ENCODE measurements at places on chromosomes 11 and 22.

GRCh38 chr11:93744669-93745004 is 3.2 kb downstream of the C11orf54 start:
- no peak for DNase-seq

DNA sequence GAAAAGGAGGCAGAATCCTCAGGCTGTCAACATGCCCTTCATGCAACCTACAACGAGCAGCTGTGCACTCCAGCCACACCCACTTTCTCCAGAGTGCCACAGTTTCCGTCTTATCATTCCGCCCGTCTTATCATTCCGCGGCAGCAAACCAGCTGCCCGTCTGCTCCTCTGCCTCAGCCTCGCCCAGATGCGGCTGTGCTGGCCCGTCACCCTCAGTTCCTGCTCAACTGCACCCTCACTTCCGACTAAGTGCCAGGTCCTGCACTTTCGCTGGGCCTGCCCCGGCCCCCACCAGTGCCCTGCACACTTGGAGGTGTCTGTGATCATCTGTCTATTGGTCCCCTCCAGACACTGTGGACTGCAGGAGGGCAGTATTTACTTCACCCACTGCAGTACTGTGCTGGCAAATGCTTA is 43.7 kb downstream of the MICAL3 start:
- peak; percentile 39 for DNase-seq

GRCh38 chr11:94449437-94449836 is 44.2 kb downstream of the MRE11 start:
- no peak for DNase-seq

DNA sequence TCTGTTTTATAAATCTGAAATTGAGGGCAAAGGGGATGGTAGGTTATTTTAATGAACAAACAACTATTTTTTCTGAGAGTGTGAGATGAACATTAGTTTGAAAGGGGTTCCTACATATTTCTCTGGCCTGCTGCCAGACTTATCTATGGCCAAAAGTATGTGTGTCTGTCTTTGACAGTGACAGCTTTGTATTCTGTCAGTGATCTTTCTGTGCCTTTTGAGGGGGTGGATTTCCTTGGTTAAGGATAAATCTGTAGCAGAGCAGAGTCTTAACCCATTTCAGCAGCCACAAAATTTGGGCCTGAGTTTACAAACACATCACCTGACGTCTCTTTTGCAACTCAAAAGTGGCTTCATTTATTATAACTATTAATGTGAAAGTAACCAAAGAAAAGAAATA is 30.9 kb downstream of the ZFTA start:
- DNase-seq: no peak

- DNase-seq: no peak
These were observed 9.2 kb downstream of the FBLN1 start for GRCh38 chr22:45511847-45512261.

DNA sequence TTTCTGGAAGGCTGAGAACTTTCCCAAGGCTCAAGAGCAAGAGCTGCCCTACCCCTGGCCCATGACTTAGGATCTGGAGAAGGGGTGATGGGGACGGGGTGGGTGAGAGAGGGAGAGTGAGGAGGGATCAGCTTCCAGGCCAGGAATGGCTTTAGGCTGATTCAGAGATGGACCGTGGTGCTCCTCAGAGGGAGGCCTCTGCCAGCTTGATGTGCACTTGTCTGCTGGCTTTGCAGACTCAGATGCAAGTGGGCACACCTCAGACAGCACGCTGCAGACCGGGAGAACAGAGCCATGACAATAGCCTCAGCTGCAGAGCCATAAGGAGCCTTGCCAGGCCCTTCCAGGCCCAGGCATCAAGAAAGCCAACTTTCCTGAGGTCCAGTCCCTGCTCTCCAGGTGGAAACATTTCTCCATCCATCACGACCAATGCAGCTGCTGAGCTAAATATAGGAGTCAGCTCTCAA is 41.3 kb downstream of the ALX4 start:
- DNase-seq: no peak

DNA sequence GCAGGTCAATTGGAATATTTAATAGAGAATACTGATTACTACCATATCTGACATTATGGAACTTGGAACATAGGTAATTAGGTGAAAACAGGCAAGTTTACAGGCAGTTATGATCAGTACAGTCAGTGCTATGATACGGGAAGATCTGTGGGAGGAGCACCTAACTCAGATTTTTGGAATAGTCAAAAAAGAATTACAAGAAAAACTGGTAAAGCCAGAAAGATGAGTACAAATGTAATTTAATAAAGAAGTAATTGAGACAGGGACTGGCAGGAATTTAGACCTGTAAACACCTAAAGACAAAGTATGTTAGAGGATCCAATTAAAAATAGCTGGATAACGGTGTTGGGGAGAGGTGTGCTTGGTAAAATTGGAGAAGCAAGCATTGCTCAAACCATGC is 206.5 kb upstream of the ANO5 start:
- DNase-seq: no peak

- DNase-seq: no peak
These were observed 20.3 kb upstream of the XKR3 start for GRCh38 chr22:16845465-16845864.

- no peak for DNase-seq
These were observed 233.4 kb downstream of the INSC start for GRCh38 chr11:15347969-15348734.

DNA sequence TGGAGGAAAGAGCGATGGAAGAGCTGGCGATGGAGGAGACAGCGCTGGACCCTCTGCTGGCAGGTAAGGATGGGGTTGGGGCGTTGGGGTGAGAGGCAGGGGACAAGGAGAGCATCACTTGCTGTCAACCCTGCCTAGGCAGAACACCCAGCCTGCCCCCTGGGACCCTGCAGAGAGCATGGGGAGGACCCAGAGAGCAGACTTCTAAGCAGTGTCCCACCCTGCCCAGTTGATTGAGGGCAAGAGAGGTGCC is 111.6 kb upstream of the ANO1 start:
- DNase-seq: no peak

GRCh38 chr11:10349281-10349665 is 44.4 kb downstream of the ADM start:
- DNase-seq: no peak

DNA sequence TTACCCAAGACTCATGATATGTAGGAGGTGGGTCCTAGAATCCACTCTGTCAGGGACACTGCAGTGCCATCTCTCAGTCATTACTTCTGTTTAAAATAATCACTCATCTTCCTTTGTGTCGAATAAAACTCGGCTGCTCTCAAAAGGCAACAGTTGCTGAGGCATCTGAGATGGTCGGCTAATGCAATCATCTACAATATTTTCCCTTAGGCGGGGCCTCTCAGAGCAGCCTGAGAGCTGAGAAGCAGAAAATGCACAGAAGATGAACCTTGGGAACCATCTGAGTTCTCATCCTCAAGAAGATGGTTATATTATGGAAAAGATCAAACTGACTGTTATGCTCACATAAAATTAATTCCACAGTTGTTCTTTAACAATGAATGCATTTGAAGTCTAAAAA is 1518.2 kb upstream of the TENM4 start:
- no peak for DNase-seq

- no peak for DNase-seq
These were observed 627.3 kb downstream of the METTL15 start for GRCh38 chr11:28735511-28735910.

- no peak for DNase-seq
These were observed 7.9 kb upstream of the CTSC start for GRCh38 chr11:88345408-88345807.

- no peak for DNase-seq
These were observed 9.1 kb upstream of the MN1 start for GRCh38 chr22:27810609-27811151.

GRCh38 chr22:22753526-22754267 is 109.3 kb downstream of the GGTLC2 start:
- DNase-seq: peak; percentile 85

- DNase-seq: no peak
These were observed 1151.2 kb upstream of the CCDC90B start for GRCh38 chr11:84437071-84437980.

DNA sequence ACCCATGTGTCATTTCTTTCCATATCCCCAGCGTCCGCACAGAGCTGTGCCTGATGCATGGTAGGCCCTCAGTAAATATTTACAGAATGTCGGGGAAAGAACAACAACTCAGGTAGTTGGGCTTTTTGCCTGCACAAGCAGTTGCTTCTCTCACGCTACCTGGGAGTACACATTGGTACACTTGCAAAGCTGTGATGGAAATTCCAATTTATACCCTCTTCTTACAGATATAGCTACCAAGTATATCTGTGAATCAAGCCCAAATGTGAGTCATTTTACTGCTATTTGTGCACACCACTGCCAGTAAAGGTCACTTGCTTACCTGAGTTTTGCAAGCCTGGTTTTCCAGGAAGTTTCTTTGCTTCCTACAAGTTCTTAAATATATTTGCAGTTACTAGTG is 333.0 kb upstream of the NARS2 start:
- no peak for DNase-seq

DNA sequence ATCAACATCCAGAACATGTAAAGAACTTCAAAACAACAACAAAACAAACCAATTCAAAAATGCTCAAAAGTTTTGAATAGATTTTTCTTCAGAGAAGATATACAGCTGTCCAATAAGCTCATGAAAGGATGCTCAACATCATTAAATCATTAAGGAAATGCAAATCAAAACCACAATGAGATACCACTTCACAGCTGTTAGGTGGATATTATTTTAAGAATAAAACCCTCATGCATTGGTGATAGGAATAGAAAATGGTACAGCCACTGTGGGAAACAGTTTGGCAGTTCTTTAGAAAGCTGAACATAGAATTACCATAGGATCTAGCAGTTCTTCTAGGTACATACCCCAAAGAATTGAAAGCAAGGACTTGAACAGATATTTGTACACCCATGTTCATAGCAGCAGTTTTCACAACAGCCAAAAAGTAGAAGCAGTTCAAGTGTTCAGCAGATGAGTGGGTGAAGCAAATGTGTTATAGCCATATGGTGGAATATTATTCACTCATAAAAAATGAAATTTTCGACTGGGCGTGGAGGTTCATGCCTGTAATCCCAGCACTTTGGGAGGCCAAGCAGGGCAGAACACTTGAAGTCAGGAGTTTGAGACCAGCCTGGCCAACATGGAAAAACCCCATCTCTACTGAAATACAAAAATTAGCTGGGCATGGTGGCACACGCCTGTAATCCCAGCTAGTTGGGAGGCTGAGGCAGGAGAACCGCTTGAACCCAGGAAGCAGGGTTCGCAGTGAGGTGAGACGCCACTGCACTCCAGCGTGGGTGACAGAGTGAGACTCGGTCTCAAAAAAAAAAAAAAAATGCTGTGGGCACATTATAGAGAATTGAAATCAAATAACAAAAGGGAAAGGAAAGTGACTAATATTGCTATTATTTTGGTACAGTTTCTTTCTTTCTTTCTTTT is 42.9 kb downstream of the CBL start:
- DNase-seq: no peak

- no peak for DNase-seq
These were observed 684.5 kb downstream of the FAM181B start for GRCh38 chr11:82049199-82049598.

- no peak for DNase-seq
These were observed 1.9 kb upstream of the POLD4 start for GRCh38 chr11:67355023-67355793.

DNA sequence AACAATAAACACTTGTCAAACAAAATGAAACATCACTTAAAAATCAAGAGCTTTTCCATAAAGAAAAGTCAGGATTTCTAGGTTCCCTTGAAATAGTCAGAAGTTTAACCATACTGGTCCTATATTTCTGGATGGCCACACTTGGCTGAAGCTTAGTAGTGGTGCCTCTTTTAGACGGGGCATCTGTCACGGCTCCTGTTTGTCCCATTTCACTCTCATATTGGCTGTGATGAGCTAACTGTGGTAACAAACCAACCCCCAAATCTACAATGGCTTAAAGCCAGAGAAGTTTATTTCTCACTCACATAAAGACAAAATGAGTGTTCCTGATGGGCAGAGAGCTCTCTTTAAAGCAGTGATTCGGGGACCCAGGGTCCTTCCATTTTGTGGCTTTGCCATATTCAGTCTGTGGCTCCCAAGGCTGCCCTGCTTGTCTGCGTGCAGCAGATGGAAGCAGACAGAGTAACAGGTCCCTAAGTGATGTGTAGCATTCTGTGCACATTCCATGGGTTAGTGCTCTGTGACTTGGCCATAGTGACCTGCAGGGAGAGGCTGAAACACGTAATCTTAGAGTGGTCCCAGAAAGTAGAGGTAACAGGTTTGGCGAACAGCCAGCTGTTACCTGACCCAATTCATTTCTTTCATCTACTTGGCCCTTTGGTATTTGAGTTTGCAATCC is 137.4 kb downstream of the HIPK3 start:
- DNase-seq: no peak

DNA sequence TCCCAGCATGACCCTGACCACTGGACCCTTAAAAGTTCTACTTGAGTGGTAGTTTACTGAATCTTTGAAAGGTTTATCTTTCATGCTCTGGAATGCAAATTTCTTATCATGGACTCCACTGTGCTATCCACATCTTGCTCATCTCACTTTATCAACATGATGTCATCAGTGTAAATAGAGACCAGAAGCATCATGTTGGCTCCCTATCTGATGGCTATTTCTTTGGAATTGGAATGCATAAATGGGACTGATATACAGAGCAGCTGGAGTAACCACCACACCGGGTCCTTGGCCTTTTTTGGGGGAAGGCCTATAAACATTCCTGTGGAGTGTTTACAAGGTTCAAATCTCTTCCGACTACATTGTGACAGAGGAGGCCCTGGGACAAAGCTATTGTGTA is 74.1 kb upstream of the CEP126 start:
- no peak for DNase-seq

- no peak for DNase-seq
These were observed 69.9 kb downstream of the SLC5A12 start for GRCh38 chr11:26651916-26652315.

DNA sequence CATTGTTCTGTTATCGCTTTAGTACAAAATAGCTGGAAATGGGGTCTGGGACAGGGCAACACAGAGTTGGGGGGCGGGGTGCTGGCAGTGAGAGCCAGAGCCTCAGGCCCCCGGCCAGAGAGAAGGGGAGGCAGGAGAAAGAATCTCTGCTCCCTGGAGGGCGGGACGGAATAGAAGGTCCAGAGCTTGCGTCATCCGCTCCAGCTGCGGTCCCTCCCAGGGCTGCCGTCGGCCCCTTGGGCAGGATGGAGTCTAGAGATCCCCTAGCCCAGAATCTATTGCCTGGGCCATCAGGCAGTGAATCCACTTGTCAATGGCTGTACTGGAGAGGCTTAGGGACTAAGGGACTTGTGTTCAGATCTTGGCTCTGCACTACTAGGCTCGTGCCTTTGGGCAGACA is 5.0 kb downstream of the TP53I11 start:
- DNase-seq: no peak

- DNase-seq: no peak
These were observed 53.1 kb upstream of the OR4B1 start for GRCh38 chr11:48163360-48164100.

DNA sequence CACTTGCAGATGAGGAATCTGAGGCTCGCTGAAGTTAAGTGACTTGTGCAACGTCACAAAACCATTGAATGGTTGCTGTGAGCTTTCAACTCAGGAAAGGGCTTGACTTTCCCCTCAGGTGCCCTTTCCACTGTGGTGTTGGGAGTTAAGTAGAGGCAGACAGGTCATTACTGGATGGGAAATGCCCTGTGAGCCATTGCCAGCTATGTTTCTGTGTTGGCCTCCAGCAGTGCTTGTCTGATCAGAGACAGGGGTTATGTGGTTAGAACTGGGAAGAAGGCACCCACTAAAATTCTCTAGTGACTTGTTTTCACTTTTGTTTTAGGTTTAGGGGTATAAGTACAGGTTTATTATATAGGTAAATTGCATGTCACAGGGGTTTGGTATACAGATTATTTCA is 96.6 kb downstream of the FDX1 start:
- no peak for DNase-seq

GRCh38 chr22:23282089-23282501 is 101.8 kb downstream of the BCR start:
- no peak for DNase-seq

GRCh38 chr11:9796854-9797253 is 133.0 kb downstream of the SWAP70 start:
- DNase-seq: no peak

All from CD4-positive, alpha-beta T cell treated with Interleukin-15 for 4 hours (primary cell).